ENCODE measurements at places on chromosomes 3 and 15. TPM values are rescaled to one million over a fixed set of nuclear protein-coding genes. Genes with fewer than 3 reads are reported as not detected.

SIDT1 gene
- polyA plus RNA-seq, result 2.6 TPM

LPCAT4 gene
- 25.2 TPM for polyA plus RNA-seq

MORC1 gene
- 0.08 TPM for polyA plus RNA-seq

CAND2 gene
- polyA plus RNA-seq, result 39.6 TPM

STX19 gene
- polyA plus RNA-seq, result not detected

SMCO1 gene
- polyA plus RNA-seq, result 6.4 TPM

DNA sequence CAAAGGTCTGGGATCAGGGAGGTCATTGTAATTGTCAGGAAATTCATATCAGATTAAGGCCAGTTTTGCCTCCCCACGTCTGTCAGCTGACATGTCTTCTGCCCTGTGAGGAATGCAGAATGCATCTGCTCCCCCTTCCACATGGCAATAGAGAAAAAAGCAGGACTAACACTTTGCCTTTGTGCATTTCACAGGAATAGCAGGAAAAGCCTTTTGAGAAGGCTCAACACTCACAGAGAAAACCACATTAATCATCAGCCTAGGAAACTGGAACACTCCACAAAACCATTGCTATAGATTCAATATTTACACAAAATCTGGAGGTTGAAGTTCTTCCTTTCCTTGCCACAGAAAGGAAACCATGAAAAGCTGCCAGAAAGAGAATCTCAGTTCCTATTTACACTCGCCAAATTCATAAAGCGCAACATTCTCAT, 165.2 kb upstream of the HES1 start:
- no peak for DNase-seq

DNA sequence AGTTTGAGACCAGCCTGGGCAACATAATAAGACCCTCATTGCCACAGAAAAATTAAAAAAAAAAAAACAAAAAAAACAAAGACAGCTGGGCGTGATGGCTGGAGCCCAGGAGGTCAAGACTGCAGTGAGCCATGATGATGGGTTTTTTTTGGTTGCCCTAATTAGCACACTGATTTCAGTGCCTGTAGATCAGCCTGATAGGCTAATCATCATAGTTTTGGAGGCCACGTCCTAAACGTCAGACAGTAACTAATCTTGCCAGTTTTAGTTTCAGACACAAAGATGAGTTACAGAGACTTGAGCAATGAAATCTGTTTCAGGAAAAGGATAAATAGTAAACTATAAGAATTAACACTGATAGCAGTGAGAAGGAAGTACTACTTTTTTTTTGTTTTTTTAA, 55.4 kb downstream of the LRCH3 start:
- no peak for DNase-seq

- no peak for DNase-seq
Observed at GRCh38 chr3:18716101-18716500, 291.0 kb upstream of the SATB1 start.

DNA sequence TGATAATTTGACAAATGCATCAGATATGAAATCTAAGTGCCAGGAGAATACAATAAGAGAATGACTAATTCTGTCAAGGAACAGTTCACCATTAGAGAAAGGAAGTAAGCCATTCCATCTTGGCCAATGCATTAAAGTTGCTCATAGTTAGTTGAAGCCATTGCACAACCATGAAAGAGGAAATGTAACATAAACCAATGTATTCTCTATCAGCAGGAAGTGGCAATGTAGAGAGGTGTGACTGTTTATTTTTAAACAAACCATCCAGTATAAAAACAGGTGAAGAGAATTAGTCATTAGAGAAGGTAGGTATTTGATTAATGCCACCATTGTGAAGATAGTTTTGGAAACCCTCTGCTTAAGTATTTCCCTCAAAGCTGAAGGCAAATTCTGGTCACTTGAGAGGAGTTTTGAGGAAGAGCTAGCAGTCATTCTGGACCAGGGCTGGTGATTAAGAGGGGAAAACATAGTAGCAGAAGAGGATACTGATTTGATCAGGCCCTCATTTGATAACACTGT, 10.7 kb upstream of the ANXA2 start:
- DNase-seq, result no peak

DNA sequence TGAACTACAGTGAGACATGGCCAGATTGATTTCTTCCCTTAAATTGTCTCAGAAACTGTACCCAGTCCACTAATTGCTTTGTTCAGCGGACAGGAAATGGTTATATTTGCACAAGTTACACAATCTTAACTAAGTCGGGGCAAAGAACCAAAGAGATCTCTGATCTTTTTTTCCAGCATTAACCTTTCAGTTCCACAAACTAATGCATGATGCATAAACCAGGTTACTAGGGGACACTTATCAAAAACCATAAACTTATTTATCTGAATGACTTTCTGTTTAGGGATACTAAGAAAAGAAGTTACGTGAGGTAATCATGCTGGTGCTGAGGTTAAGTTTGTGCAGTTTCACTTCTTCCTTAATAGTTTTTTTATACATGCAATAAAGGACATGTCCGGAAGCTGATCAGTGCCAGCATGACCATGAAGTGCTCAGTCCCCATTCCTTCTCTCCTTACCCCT, 22.4 kb downstream of the FNDC3B start:
- no peak for DNase-seq

DNA sequence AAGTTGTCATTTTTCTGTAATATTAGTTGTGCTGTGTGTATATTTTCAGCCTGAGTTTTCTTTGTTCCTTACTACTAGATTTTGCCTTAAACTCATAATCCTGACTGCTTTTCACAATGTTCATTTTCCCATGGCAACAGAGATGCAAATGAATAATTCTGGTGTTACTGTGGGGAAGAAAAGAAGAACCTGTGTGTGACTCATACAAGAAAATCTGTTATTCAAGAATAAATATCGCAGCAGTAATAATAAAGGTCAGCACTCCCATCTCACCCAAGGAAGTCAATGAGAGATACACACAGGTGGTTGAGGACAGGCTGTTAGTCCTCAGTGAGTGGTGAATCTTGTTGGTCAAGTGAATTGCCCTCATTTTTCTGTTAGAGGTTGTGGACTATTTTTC, 656.6 kb upstream of the NAALADL2 start:
- no peak for DNase-seq

DNA sequence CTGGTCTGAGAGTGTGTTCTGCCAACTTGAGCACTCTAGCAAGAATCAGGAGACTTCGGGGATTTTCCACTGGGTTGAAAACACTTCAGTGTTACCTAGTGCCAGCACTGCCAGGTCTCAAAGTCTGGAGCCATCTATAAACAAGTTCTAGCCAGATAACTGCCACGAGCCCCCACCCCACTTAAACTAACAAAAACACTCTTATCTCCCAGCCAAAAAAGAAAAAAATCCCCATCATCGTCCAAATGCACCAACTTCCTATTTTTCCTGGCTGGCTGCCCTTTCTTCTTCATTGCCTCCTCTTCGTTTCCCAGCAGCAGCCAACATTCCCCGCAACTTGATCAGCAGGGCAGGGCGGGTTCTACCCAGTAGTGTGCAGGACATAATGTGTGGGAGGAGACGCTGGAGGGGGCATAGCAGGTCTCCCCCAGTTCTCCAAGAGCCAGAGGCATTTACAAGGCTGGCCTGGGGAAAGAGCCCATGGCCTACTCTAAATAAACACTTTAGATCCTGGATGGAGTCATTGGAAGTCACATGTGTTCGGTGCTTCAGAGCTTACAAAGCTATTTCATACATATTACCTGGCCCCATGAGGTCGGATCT, 29.5 kb downstream of the C2CD4B start:
- no peak for DNase-seq

- DNase-seq, result no peak
Observed at GRCh38 chr3:172096881-172097420, 57.6 kb downstream of the FNDC3B start.

DNA sequence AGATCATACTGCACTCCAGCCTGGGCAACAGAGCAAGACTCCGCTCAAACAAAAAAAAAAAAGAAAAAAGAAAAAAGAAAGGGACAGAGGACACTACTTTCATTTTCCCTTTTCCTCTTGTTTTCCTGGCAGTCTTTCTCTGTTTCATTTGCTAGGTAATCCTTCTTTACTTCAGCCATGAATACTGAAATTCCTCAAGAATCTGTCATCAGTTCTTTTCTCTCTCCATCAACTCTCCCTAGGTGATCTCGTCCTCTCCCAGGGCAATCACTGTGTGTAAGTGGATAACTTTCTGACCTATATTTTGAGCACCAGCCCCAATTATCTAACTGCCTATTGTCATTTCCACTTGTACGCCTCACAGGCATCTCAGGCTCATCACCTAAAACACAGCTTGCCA, 51.5 kb downstream of the TTC23 start:
- no peak for DNase-seq

DNA sequence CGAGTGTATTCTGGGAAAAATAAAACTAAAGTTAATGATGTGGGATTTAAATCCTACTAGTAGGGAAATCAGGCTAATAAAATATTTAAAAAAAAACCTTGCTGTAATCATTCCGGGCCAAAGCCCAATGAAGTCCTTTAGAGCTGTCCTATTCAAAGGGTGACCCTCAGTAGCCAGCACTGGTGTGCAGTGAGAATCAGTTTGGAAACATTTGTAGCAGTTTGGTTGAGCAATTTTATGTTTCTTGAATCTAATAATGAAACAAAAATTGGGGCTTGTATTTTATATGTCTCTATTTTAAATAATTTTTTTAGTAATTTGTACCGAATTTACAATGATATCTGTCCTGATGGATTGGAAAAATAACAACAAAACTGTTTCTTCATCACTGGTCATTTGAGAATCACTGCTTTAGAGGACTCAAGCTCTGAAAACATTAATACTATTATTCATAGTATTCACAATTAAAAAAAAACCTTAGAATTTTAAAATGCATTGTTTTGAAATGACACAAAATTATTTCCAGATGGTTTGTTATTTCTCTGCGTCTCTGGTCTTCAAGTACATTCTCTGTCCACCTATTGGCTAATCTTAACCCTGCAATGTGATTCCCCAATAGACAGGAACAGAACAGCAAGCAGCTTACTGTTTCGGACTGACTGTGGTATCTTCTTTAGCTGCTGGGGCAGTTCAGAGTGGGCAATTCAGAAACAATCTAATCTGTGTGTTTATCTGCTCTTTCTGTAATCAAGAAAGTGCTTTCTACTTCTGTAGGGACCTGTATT, 71.2 kb downstream of the OTOL1 start:
- DNase-seq, result peak; percentile 73

DNA sequence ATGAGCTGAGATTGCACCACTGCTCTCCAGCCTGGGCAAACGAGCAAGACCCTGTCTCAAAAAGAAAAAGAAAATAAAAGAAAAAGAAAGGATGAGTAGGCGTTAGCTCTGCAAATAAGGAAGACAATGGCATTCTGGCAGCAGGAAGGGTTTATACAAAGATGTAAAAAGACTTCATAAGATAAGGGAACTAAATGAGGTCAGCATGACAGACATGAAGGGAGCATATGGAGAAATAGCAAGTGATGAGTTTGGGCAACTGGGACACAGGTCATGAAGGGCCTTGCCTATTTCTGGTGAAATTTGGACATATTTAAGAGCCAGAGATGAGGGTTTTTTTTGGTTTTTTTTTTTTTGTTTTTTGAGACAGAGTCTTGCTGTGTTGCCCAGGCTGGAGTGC, 24.5 kb downstream of the TMEM266 start:
- DNase-seq, result no peak

GRCh38 chr3:191235331-191236314, 36.6 kb downstream of the OSTN start:
- DNase-seq, result no peak

DNA sequence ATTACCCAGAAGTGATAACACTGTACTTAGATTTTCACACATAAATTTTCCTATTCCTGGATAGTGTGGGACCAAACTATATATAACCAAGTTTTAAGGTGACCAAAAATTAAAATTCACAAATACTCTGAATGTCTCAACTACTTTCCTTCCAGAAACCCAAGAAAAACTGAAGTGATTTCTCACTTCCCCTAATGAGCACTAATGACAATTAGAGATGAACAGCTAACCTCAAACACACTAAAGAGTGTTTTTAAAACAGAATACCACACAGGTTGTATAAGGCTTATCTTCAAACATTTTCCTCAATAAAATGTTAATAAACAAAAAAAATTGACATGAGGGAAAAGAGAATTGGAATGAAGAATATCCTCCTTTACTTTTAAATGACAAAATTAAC, 188.2 kb downstream of the ZBTB20 start:
- no peak for DNase-seq

- peak; percentile 32 for DNase-seq
Observed at GRCh38 chr3:40120806-40121205, 188.7 kb upstream of the EIF1B start.

DNA sequence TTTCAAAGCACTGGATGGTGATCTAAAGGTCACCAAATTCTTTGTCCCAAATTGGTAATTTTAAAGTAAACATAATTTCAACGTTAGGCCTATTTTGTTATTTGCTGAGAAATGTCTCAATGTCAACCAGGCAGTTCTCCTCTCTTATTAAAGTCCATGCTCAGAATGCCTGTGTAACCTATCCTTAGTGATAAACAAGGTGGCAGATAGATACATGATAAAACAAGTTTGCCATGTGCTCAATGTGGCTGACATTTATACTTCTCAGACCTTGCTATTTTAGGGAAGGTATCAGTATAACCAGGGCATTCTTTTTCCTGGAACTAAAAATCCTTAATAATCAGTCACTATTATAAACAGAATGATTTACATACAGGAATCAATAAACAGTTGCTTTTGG, 8.5 kb downstream of the MBNL1 start:
- no peak for DNase-seq

DNA sequence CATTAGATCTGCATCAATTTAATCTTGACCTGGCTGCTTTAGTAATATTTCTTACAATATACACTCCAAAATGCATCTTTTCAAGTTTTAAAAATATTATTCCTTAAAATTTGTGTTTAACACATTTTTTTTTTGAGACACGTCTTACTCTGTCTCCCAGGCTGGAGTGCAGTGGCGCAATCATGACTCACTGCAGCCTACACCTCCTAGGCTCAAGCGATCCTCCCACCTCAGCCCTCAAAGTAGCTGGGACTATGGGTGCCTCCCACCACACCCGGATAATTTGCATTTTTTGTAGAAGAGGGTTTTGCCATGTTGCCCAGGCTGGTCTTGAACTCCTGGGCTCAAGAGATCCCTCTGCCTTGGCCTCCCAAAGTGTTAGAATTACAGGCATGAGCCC, 73.6 kb downstream of the ETV5 start:
- DNase-seq, result no peak

DNA sequence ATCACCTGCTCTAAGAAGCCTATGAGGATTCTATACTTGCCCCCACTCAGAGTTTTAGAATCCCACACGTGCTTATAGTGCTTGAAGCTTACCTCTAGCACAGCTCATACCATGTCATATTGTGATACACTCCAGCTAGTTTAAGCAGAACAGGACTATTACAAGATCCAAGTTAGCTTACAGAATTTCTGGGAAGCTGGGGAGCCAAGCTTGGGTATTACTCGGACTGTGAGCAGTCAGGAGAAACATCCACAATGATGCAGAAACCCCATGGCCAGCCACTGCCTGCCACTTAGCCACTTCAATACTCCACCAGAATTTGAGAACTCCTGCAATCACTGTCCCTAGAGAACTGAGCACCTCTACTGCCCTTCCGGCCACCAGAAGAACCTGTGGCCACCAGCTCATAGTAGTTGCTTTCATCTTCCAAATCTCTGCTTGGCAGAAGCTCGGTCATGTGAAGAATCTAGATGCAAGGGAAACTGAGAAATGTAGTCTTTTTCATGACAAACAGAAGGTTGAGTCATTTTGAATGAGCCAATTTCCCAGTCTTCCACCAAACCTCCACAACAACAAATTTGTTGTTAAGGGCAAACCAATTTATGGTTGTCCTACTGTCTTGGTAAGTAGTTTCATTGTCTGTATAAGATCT, 27.7 kb upstream of the SSR3 start:
- no peak for DNase-seq

- no peak for DNase-seq
Observed at GRCh38 chr3:117820658-117821299, 1111.2 kb downstream of the TUSC7 start.

- peak; percentile 12 for DNase-seq
Observed at GRCh38 chr3:138748190-138748589, 86.5 kb downstream of the PIK3CB start.
